ENCODE measurements at places on chromosomes 12 and 14.
A peak's percentile ranks its signal among the peaks of the same experiment; 100 is the strongest.

DNA sequence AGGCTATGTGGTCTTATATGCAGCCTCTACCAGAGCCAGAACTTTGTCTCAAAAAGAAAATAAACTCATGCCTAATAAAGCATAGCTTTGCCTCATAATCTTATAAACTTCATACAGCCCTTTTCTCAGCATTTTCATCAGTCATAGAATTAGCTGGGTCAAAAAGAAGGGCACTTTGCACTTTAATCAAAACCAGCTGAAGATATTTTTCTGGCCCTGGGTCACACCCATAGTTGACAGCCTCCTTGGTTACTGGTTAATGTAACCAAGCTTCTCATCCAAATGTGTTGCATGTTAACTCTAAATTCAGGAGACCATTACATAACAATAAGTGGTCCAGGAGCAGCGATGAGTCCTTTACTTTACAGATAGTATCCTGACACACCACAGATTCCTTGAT, 558.2 kb downstream of the FLRT2 start:
- DNase-seq: no peak

GRCh38 chr14:22886500-22887259, 3.7 kb downstream of the REM2 start:
- DNase-seq: peak; percentile 57

DNA sequence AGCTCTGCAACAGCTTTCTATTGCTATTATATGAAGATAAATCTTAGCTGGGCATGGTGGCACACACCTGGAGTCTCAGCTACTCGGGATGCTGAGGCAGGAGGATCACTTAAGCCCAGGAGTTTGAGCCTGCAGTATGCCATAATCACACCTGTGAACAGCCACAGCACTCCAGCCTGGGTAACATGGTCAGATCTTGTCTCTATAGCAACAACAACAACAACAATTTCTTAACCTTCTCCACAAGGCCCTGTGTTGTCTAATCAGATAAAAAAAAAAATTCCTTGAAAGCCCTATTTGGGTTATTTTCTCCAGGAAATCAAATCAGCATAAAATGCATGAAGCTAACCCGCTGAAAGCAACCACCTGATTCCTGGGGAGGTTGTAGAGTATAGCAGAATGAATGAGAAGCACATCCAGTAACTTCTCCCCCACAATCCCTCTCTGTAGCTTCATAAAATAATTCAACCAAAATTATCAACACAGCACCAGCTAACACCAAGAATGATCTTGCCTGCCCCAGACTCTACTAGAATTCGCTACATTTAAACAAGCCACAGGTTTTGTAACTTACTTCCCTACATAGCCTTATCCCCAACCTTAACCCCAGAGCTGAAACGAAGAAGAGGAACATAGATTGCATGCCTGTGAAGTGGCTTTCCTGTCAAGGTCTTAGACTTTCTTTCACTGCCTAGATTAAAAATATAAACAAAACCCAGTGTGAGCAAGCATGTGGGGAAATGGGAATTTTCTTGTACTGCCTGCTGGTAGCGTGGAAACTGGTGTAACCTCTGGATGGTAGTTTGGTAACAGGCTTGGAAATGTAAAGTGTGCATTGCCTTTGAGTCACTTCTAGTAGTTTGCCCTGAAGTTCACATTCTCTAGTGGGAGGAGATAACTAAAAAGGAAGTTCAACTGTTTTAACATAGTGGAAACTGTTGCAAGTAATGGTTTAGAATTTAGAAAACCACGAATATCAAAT, 6.0 kb upstream of the STK38L start:
- peak; percentile 87 for DNase-seq

- DNase-seq: no peak
Measured at GRCh38 chr14:85881935-85882334, 352.0 kb downstream of the FLRT2 start.

- no peak for DNase-seq
Measured at GRCh38 chr14:95577067-95577800, 42.4 kb downstream of the GLRX5 start.

DNA sequence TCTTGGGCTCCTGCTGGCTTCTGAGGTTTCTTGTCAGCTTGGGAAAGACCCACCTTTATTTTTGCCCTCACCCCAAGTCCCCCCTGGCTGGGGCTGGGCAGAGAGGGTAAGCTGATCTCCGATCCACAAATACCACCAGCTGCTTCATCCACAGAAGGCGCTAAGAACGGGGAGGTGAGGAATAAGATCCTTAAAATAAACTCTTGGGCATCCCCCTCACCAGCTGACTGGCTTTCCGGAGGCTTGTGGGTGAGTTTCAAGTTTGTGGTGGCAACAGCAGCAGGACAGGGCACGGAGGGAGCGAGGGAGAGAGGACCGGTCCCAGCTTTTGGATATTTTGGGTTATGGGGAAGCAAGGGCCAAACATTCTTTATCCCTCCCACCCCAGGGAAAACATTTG, 20.8 kb upstream of the HSPB8 start:
- DNase-seq: no peak

- no peak for DNase-seq
Measured at GRCh38 chr14:89394972-89395371, 22.1 kb downstream of the FOXN3 start.

GRCh38 chr14:30822080-30822571, 52.2 kb upstream of the COCH start:
- DNase-seq: no peak

DNA sequence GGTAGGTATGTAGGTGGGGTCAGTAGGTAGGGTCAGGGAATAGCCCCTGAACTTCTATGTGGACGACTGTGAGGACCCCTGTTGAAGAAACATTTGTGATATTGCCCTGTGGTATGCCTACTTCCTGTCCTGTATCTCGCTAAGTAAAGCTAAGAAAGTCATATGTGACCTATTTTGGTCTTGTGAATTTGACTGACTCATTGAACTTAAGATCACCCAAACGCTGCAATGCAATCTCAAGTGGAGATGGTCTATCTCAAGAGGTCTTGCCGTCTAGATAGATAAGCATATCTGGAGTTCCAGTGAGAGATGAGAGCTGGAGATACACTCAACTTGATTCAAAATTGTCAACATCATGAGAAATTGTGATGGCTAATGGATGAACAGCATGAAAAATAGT, 73.8 kb downstream of the TRAFD1 start:
- peak; percentile 49 for DNase-seq

DNA sequence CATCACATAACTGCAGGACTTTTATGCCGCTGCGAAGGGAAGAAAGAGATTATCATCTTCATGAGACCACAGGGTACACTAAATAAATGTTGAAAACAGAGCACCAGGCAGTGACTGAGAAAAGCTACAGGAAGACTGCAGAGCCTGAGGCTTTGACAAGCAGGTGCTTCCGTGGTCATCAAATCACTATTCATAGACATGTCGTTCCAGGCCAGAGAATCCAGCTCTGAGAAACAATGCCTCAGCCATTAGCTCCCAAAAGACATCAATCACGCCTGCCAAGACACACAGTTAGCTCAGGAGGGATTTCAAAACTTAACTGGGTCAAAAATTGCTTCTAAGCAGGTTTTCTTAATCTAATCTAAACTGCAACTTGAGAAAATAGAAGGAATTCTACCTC, 47.2 kb upstream of the GARIN6 start:
- no peak for DNase-seq

GRCh38 chr12:130164216-130164542, 1.9 kb downstream of the FZD10 start:
- no peak for DNase-seq

GRCh38 chr14:92847749-92848148, 53.6 kb downstream of the GOLGA5 start:
- no peak for DNase-seq

DNA sequence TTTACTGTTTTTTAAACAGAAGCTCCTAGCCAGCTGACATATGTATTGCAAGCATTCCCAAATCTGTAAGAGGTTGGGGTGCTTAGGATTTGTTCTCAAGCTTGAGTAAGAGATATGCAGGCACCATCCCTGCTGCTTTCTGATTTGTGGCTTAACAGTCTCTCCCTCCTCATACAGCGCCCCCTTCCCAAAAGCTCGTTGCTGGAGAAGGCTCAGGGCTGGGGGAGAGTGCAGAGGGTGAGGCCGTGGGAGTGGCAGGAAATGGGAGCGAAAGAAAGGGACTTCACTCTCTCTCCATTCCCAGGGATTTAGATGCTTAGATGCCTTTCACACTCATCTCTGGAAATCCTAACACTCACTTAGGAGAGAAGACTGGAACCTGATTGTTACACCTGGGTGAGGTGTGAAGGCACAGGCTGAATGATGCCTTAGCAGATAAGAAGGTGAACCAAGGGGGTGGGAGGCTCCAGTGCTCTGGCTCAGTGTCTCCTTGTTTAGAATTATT, 172.0 kb downstream of the C12orf75 start:
- no peak for DNase-seq

- DNase-seq: no peak
Measured at GRCh38 chr12:124277394-124278241, 17.3 kb upstream of the RFLNA start.

- no peak for DNase-seq
Measured at GRCh38 chr12:124554429-124555029, 12.9 kb downstream of the NCOR2 start.

DNA sequence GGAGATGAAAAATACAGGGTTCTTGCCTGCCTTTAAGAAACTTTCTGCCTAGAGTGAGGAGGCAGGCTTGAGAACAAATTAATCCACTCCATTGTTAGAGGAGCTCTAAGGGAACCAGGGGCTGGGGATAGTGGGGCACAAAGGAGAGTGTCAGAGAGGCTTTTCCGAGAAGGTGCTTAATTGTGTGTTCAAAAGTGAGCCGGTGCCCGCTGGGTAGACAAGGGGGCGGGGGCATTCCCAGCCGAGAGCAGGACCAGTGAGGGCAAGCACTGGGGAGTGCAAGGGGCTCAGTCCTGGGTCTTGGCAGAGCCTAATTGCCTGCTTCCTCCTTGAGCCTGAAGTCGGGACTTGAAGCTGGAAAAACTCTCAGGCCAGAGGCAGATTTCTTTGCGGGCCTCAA, 377.4 kb downstream of the ETNK1 start:
- DNase-seq: no peak

DNA sequence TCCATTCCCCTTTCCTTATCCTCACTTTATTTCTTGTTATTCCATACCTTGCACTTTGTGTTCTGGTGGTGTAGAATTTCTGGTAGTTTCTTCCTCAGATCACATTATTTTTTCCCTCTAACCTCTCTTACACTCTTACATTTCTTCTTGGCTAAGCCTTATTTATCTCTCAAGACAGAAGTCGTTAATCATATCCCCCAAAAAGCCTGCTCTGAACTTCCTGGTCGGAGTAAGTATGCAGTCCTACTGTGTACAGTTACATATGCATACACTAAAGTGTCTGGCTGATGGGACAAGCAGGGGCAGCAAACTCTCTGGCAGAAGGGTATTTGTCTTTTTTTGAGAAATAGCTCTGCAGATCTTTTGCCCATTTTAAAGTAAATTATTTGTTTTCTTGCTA, 33.1 kb upstream of the USP15 start:
- no peak for DNase-seq

DNA sequence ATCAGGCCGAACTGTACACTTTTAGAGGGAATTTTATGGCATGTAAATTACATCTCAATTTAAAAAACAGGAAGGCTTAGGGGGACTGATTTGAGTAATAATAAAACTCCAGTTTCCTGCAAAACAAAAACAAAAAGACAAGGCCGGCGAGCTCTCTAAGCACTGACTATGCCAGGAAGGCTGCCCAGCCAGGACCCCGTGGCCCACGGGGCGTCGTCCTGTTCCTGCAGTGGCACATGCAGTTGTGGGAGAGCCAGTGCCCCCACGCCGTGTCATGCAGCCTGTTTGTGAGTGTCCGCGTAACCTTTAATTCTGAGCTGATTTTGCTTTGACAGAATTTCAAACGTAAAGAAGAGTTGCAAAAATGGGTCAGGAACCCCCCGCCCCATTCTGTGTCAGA, 10.5 kb downstream of the XRCC3 start:
- no peak for DNase-seq

GRCh38 chr12:46788072-46788887, 37.5 kb downstream of the SLC38A4 start:
- DNase-seq: peak; percentile 86

GRCh38 chr12:67073336-67073735, 195.8 kb upstream of the CAND1 start:
- no peak for DNase-seq

- DNase-seq: peak; percentile 49
Measured at GRCh38 chr14:94401083-94401482, 12.7 kb upstream of the SERPINA1 start.

- no peak for DNase-seq
Measured at GRCh38 chr12:89826468-89826867, 117.8 kb upstream of the ATP2B1 start.

GRCh38 chr12:23356927-23357708, 592.4 kb downstream of the SOX5 start:
- no peak for DNase-seq

DNA sequence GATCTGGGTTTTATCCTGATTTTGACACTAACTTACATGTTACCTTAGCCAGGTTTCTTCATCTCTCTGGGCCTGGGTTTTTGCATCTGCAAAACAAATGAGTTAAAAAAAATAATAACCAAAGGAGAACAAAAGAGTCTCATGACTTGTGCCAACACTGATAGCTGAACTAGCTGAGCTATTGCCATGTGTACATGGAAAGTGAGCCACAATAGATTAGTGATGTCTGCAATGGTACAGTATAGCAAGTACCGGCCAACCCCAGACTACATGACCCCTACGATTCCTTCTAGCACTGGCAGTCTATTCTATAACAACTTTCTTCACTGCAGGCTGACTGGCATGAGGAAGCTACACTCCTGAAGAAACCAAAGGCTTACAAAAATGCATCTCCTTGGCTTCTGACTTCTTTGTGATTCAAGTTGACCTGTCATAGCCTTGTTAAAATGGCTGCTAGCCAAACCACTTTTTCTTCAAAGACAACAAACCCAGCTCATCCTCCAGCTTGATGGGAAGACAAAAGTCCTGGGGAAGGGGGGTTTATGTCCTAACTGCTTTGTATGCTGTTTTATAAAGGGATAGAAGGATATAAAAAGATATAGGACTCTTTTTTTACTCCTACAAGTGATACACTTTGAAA, 123.7 kb downstream of the DAD1 start:
- DNase-seq: peak; percentile 36

DNA sequence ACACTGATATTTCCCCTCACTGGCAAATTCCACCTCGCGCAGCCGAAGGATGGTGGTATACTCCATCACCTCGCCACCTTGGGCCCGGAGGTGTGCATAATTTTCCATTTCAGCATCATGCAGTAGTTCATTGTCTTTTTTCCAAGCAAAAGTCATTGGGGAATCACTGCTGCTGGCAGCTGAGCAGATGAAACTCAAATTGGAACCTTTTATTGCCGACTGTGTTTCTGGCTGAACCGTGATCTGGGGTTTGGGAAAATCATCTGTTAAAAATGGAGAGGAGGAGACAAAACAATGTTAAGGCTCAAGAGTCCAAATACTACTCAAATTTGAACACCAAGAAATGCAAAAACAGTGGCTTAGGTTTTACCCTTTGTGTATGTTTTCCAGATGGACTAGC, 39.7 kb downstream of the LRIG3 start:
- no peak for DNase-seq

DNA sequence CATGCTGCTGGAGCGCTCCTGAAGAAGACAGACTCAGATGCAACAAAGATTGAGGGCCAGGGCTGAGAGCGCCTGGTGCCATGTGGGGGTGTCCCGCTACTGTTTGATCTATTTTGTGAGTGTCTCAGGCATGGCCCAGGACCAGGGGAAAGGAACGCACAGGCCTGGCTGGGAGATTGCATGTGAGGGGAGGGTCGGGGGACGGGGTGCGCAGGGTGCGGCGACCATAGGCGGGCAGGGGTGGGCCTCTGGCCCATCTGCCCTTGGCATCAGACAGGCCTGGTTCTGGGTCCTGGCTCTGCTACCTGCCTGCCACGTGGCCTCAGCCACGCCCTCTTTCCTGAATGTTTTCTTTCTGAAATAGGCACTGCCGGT, 47.5 kb downstream of the BEGAIN start:
- no peak for DNase-seq

GRCh38 chr14:38278035-38278434, 22.1 kb upstream of the CLEC14A start:
- DNase-seq: peak; percentile 31

Measured in iris pigment epithelial cell (primary cell).